Activated CD4-positive, alpha-beta T cell treated with anti-CD3 and anti-CD28 coated beads, Interleukin-2, amount 10 ng/mL, durations not matched to agents 24 days and 14 days (primary cell): ENCODE measurements at places on chromosomes 4 and X. TPM values are rescaled to one million over a fixed set of nuclear protein-coding genes. Genes with fewer than 3 reads are reported as not detected.

The PAGE2B gene
- total RNA-seq: 0.45 TPM in 1 of 2 replicates, not detected in the other

The FAM149A gene
- 0.33 TPM in 1 of 2 replicates, not detected in the other for total RNA-seq

DNA sequence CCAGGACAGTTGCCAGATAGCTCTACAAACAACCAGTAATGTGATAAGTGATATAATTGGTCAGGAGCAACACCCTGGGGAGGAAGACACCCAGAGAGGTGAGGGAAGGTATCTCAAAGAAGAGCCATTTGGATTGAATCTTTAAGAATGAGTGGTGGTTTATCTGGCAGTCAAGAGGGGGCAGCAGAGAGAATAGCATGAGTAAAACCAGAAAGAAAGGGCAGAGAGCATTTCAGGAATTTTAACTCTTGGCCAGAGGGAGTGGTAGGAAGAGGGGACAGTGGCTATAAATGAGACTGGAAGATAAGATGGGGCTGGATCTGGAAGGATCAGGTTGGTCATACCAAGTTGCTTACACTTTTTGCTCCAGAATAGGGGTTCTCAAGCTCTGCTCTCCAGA is 5.9 kb upstream of the SEPTIN6 start:
- no peaks in the 10 kb centered on the region for H3K27me3 ChIP-seq
- H3K4me3 ChIP-seq: no peak overlapping the region
- no peaks in the 10 kb centered on the region for H3K36me3 ChIP-seq
- peak; percentile 75 for DNase-seq
- peak overlapping the region; percentile 47 for H3K27ac ChIP-seq

- H3K27ac ChIP-seq: no peak overlapping the region
- H3K4me3 ChIP-seq: no peak overlapping the region
- no peaks in the 10 kb centered on the region for H3K4me1 ChIP-seq
- DNase-seq: no peak
Measured at GRCh38 chr4:84631573-84631972, 48.6 kb downstream of the CDS1 start.

GRCh38 chr4:26388671-26389070 is 67.9 kb downstream of the RBPJ start:
- no peak overlapping the region for H3K4me3 ChIP-seq
- H3K36me3 ChIP-seq: peaks cover 64% of the 10 kb centered on the region
- peak overlapping the region; percentile 46 for H3K27ac ChIP-seq
- DNase-seq: no peak
- no peaks in the 10 kb centered on the region for H3K27me3 ChIP-seq

DNA sequence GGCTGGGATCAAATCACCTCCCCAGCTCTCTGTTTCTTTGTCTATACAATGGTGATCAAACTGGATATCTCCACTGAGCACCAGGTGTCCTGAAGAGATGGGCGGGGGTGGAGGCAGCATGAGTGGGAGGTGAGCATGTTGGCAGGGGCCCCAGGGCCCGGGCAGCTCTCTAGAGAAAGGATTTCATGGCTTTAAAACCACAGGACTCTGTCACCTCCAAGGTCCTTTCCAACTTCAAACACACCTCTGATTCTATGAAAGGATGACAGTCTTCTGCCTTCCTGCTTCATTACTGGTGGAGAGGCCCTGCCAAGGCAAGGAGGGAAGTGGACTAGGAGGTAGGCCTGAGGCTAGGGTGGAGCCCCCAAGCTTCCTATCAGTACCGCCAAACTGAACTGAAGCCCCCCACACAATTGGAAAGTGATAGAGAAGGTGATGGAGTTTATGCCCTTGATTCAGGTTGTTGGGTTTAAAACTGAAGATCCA is 38.6 kb downstream of the TRIM2 start:
- H3K4me1 ChIP-seq: peaks cover 3% of the 10 kb centered on the region
- H3K27ac ChIP-seq: no peak overlapping the region
- no peak overlapping the region for H3K4me3 ChIP-seq
- no peak for DNase-seq
